ENCODE measurements at places on chromosomes 6 and 20.

- no peak for DNase-seq
These were observed 11.6 kb upstream of the ITPR3 start for GRCh38 chr6:33609528-33609927.

GRCh38 chr6:155887421-155887820 is 431.8 kb upstream of the NOX3 start:
- no peak for DNase-seq

- DNase-seq: no peak
These were observed 292.4 kb downstream of the ARHGAP18 start for GRCh38 chr6:129417416-129418086.

DNA sequence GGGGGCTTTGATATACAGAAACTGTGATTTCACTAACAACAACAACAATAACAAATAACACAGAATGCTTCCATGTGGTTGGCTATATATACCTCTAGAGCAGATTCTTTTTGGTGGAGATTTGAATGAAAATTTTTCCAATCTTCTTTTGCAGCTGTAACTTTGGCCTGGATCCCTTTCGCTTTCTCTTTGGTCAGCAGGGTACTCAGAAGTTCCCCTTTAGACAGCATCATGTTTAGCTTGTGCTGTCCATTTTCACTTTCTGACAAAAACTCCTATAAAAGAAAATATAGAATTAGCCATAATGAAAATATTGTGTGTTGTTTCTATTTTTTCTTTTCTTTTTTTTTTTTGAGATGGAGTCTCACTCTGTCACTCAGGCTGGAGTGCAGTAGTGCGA is 264.2 kb downstream of the SYNE1 start:
- no peak for DNase-seq

DNA sequence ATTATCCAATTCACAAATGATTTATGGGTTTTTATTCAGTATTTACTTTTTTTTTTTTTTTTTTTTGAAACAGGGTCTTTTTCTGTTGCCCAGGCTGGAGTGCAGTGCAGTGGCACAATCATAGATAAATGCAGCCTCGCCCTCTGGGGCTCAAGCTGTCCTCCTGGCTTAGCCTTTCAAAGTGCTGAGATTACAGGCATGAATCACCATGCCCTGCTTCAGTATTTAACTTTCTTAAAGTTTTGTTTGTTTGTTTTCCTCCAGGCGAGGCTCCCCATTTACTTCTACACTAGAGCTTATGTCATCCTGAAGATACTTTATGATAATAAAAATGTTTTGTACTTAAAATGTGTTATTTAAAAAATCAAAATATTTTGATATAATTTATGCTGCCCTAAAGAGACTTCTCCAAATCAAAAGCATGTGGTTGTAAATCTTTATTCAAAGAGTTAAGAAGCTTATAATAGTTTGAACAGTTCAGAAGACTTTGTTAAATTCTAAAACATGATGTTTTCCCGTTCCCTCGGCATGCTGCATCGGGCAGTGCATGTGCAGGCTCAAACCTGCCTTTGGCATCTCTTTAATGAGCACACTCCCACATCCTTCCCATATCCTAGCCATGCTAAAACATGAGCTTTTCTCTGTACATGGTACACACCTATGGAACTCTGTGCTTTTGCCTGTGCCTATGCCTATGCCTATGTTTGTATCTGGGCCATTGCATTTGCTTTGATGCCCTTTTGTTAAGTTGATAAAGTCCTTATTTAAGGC is 11.0 kb downstream of the SMPDL3A start:
- no peak for DNase-seq

- DNase-seq: no peak
These were observed 108.2 kb downstream of the KIF6 start for GRCh38 chr6:39617026-39617425.

- no peak for DNase-seq
These were observed 3.4 kb upstream of the UST start for GRCh38 chr6:148743476-148743875.

DNA sequence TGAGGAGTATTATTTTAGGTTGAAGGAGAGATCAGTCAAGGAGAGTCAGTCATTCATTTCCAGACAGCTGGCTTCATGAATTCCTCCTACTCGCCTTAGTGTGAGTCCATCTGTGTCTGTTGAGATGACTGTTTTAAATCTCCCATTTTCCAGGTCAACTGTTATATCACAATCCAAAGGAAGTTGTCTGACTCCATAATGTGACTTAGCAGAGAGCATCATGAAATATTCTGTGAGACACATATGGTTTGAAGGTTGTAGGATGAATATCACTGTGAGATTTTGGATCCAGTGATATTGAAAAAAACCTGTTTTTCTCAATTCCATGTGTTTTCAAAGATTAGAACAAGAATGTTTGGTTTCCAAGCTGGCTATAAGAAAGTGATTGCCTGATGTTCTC is 530.2 kb upstream of the MAN1A1 start:
- no peak for DNase-seq

DNA sequence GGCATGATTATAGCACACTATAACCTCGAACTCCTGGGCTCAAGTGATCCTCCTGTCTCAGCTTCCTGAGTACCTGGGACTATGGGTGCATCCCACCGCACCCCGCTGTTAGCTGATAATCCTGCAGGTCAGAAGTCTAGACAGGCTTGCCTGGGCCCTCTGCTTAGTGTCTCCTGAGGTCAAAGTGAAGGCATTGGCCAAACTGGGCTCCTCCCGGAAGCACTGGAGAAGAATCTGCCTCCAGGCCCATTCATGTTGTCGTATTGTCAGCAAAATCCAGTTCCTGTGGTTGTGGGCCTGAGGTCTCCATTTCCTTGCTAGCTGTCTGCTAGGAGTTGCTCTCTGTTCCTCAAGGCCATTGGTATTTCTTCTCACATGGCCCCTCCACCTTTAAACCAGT is 6.3 kb upstream of the MROH8 start:
- no peak for DNase-seq

DNA sequence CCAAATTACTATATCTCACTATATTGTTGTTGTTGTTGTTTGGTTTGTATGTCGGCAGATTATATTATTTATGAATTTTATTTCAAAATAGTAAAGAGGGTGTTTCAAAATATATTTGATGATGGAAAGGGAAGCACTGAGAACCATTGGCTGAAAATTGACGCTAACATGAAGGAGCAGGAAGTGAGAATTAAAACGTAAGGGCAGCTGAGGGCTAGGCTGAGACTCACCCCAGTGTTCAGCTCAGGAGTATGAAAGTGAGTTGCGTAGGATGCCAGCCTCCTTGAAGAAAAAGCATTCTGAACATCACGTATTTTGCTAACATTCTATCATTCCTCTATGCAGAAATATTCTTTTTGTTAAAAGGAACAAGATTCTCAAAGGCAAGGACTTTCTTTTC is 10.7 kb upstream of the IPCEF1 start:
- no peak for DNase-seq

DNA sequence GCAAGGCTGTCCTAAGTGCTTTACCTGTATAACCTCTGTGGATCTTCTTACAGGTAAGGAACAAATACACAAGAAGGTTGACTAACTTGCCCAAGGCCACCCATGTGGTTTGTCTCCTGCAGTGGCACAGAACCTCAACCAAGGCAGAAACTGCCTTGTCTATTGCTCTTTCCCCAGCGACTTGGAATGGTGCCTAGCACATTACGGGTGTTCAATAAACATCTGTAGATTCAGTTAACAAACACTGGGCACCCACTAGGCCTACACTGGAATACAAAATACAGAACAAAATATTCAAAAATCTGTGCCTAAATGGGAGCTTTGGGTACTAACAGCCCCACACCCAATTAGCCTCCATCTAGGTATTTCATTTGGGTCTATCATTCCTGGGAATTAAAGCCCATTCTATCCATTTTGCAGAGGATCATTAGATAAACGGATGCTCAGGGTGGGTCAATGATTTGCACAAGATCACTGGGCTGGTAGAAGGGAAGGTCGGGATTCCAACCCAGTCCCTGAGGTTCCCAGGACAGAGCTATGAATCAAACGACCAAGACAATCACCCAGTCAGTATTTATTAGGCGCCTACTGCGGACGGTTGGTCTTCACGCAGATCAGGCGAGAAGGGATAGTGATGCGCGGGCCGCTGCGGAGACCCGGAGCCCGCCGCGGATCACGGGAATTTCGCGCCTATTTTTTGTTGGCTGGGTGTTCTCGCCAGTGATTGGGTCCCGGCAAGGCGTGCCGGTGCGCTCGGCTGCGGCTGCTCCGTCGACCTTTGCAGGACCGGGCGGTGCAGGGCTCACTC is at the start of gene STK35:
STK35 (plus strand) TSS at position 771 of the 808 bp plus-strand sequence. CDS start 55 bp downstream, outside the sequence.
- no peak for DNase-seq

DNA sequence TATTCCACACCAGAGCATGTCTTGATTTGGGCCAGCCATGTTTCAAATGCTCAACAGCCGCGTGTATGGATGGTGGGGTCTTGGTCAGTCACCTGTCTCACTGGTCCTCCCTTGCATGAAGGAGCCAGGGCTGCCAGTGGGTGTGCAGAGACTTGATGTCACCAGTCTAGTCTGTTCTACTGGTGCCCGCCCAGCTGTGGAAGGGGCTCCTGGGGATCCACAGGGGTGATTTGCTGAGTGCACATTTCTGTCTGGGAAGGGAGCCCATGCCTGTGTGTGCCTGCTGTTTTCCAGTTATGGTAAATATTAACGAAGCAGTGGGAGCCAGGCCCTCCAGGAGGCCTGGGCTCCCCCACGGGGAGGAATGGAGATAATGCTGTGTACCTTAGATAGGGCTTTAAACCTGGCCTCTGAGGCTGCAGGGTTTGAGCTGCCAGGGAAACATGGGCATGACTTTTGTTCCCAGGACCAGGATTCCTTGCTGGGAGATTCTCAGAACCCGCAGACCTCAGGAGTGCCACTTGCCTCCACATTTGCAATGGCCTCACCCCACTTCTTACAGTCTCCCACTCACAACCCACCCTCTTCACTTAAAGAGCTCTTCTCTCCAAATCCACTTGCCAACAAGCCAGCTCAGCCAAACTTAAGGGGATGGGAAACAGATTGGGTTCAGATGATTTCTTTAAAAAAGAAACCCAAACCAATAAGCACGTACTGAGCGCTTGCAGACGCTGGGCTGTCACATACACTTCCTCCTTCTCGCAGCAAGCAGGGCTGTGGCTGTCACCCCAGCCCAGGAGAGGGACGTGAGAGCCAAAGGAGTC is 54.1 kb downstream of the VEGFA start:
- no peak for DNase-seq

DNA sequence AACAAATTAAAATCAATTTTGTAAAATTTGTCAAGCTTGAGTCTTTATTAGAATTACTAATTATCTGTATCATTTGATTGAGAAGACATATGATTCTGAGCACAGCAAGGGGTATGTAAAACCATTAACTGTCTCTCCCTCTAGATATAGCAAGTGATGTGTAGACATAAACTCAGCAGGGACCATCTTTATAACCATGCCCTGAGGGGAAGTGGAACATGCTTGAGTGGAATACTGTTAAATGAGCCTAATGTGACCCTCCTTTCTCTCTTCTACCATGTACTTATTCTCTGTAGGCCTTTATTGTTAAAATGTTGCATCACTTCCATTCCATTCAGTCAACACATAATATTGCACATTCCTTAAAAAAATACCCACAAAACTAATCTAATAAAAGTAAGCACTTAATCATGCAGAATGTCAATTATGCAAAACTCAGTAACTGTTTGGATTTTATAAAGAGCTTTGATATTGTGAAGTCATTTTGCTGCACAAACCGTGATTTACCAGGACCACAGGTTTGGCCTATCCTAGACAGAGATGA is 896.6 kb upstream of the MANEA start:
- DNase-seq: no peak

DNA sequence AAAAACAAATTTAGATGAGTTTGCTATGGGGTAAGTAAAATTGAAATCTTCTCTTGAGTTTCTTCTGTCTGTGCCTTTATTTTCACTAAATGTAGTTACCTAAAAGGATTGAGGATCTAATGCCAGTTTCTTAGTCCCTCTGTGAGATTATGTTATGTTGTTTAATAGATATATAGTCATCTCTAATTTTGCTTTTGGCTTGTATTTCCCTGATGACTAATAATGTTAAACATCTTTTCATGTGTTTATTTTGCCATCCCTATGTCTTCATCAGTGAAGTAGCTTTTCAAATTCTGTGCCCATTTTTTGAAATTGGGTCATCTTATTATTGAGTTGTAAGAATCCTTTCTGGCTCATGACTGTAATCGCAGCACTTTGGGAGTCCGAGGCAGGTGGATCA is 13.7 kb downstream of the QRSL1 start:
- DNase-seq: no peak

DNA sequence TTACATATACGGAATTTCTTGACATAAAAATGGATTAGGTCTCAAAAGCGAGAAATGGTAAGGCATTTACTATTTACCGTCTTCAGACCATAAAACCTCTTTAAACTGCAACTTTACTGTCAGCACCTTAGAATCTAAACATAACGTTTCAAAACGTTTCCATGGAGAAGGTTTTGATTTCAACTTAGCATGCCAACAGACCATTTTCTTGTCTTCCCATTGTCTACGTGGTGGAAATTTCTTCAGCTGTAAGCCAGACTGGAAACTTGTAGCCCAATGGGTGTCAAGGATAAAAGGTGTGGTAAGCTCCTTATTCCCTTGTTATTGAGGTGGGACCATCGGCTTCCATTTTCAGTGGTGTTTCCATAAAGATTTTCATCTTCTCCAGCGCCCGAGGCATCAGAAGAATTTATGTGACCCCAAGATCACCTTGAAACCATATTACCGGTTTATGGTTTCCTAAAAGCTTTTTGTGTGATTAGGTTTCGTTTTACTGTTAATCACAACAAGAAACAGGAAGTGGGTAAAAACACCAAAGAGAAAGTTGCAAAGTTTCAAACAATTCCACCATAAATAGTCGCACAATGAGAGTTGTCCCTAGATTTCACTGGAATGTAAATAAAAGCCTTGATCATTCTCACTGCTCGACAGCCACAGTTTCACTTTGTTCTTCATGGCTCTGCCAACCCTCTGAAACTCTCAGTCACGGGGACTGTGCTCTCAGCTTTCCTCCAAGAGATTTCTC is 63.0 kb upstream of the CD2AP start:
- peak; percentile 18 for DNase-seq

DNA sequence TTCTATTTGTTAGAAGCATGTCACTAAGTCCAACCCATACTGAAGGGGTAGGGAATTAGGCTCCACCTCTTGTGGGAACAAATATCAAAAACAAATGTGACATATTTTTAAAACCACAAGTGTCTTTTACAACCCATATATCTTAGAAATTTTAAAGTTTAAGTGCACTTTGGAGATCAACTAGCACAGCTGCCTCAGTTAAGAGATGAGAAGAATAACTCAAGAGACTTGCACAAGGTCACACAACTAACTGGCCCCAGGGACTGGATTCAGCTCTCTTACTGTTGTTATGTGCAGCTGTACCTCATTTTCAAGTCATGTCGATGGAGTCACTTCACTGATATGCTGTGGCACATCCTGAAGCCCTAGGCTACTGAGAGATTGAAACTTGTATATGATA is 102.9 kb upstream of the BMP2 start:
- DNase-seq: no peak
